ENCODE measurements at places on chromosomes 2 and 18.

- DNase-seq = no peak
Observed at GRCh38 chr18:8839281-8839680, 133.9 kb downstream of the MTCL1 start.

DNA sequence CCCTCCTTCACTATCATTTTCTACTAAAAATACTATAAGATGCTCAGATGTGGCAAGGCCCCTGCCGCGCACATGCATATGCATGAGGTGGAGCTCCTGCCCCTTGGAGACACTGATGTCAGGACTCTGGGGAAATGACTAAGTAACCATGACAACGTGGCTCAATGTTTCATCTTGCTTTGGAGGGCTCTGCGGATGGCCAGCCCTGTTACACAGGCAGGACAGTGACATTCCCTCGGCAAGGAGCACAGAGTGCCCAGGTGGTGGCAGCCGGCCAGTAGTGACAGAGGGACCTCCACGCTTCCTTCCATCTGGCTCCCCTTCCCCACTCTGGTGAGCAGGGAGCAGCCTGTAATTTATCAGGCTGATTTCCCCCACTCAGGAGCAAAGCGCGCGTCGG is 364.1 kb downstream of the SS18 start:
- DNase-seq = no peak

GRCh38 chr18:45221363-45221762 is 393.9 kb upstream of the SLC14A2 start:
- no peak for DNase-seq

DNA sequence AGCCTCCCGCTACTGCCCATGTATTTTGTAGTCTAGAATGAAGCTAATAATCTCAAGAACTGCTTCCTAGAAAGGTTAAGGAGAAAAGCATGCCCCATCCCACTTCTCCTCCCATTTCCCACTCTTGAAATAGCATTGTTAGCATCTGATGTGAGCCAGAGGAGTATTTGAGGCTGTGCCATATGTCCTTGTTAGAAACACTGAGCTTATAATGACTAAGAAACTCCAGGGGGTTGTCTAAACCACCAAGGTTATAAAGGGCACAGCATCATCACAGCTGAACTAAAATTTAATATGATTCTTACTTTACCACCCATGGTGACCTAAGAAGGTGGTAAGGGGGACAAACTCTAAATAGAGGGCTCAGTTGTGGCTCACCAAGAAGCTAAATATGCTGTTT is 16.6 kb downstream of the TSPYL6 start:
- no peak for DNase-seq

DNA sequence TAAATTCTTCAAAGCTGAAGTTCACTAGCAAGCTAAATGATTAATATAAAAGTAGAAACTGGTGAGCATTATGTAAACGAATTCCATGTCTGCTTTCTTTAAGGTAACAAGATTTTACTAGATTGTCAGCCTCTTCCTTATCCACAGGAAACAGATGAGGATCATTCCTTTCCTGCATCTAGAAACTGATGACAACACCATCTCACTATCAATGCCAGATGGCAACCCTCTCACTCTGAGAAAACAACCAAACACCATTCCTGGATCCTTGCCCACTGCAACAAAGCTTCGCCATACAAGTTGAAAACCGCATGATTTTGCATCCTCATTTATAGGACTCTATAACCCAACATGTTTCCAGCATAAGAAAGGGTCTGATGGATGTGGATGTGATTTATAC is 122.9 kb downstream of the ZNF521 start:
- peak; percentile 55 for DNase-seq

- no peak for DNase-seq
Observed at GRCh38 chr2:125405816-125406215, 1250.1 kb upstream of the GYPC start.

- no peak for DNase-seq
Observed at GRCh38 chr2:54613794-54614257, 109.6 kb upstream of the EML6 start.

DNA sequence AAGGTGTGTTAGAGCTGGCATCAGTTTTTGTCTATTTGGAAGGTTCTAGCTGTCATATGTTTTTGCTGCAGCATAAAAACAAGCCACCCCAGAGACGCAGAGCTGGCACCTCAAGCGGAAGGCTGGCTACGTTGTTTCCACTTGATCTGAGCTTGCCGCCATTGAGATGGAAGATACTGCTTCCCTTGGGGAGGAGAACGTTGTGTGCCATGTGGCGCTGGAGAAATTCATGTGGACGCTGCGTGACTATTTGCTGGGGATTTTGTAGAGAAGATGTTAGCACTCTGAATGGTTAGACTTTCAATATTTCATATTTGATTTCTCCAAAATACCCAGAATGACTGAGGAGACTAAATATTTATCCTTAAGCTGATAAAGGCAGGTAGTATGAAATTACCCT is 216.2 kb upstream of the ST6GAL2 start:
- DNase-seq = no peak

GRCh38 chr18:31970617-31971016 is 27.7 kb upstream of the TRAPPC8 start:
- DNase-seq = no peak

DNA sequence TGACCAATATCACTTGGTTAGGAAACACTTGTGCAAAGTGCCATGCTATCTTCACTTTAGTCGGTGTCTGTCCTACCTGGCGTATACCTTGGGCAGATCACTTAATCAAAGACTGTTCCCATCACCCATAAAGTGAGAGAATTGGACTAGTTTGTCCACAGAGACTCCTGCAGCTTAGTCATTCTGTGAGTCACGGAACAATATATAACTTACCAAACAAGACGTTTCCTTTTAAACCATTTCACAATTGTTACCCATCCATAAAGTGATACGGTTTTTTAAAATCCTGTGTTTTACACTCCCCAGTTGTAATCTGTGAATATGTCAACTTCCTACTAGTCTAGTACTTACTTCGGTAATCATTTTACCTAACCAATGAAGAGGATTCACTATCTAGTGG is 499.3 kb upstream of the SMIM21 start:
- DNase-seq = no peak

- no peak for DNase-seq
Observed at GRCh38 chr2:105660489-105660888, 84.2 kb upstream of the NCK2 start.

DNA sequence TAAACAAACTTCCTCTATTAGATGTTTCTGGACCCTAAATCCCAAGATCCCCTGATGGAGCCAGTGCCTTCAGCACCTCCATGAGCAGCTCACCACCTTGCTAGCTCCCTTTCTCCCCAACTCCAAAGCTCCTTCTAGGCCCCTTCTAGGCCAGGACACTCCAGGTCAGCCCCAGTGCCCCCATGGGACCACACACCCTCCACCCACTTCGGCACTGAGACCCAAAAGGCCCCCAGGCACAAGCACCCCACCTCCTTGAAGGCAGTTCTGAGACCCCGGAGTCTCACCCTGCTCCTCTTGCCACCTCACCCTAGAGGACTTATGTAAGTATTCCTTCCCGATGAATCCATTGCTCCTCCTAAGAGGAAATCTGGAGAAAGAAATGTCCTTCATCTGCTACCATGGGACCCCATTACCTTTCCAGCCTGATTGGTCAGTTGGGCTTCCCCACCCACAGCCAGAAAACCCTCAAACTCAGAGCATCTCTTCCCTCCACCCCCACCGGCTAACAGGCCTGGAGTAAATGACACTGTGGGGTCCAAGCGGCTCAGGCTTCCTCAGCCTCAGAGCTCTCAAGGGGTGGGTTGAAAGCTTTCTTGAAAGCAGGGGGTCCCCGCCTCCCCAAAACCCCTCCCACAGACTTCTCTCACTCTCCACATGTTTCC is 9.8 kb upstream of the ARMC9 start:
- DNase-seq = no peak

DNA sequence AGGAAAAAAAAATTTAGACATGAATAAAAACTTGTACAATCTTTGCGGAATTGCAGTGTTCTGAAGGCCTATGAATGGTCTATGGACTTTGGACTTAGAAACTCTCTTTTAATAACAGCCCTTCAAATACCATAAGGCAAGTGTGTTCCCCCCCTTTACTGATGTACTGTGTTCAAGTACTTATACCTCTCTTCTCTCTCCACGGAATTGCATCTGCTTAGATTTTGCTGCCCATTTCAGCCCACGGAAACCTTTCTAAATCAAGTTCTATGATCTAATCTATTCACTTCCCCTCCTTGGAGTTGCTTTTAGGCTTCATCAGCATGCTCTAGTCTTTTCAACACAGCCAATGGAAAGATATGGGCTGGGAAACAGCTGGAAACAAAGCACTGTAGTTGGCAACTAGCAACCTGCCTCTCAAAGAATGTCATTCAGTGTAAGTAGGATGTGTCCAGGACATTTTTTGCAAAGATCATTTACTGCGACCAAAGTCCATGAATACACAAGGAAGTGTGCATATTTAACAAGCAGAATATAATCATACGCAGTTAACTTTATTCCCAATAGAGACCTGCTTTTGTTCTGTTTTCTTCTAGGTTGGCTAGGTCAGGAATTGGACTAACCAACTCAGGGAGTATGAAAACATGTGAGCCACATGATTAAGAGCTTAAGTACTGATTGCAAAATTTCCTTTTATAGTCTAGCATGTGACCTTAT is 58.0 kb downstream of the SLC40A1 start:
- DNase-seq = no peak

GRCh38 chr2:120312860-120313694 is 32.9 kb upstream of the INHBB start:
- peak; percentile 84 for DNase-seq

DNA sequence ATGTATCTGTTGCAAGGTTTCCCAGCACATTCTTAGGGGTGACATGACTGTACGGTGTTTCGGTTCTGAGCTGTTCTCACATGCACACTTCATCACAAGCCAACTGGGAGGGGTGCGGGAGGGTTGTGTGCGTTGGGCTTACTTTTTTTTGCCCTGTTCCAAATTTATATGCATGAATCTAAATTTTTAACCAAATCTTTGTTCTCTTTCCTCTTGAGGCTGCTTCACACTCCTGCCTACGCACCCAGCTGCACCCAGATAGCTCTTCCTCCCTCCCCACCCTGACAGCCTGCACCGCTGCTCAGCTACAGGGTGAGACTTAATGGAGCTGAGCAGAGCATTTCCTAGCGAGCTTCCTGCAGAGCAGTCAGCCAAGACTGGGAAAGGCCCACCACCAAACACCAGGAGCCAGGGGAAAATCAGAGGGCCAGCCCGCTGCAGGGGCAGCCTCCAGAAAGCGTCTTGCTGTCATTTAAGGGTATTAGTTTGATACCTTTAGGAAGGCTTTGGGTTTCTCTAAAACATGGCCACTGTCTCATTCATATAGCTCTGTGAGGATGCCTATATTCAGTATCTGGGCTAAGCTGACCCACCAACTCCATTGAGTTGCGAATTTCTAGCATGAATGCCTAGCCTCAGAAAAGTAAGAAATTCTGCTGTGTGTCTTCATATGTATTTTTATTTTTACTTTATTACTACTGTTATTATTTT is 84.5 kb downstream of the POU3F3 start:
- DNase-seq = no peak

DNA sequence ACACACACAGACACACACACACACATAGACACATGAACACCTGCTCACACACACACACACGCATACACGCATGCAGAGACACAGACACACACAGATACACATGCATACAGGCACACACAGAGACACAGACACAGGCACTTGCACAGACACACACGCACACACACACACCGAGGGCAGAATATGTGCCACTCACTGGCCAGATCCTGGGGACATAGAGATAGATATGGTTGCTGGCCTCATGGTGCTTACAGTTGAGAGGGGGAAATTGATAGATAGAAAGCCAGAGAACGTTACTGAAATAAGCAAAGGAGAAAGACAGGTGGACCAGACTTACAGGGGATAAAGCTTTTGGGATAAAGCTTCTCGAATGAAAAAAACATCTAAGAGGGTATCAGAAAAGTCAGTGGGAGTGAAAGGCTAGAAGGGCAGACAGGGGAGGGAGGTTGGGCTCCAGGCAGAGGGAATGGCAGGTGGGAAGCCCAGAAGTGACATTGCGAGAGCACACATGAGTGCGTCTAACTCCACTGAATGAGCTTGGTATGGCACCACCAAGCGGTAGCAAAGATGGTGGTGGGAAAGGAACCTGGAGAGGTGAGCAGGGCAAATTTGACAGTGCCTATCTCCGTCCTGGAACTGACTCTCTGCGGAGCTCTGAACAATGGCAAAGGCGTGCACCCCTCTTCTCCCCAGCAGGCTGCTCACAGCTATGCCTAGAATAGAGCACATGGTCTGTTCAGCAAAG is 390.1 kb upstream of the TRIB2 start:
- DNase-seq = no peak

DNA sequence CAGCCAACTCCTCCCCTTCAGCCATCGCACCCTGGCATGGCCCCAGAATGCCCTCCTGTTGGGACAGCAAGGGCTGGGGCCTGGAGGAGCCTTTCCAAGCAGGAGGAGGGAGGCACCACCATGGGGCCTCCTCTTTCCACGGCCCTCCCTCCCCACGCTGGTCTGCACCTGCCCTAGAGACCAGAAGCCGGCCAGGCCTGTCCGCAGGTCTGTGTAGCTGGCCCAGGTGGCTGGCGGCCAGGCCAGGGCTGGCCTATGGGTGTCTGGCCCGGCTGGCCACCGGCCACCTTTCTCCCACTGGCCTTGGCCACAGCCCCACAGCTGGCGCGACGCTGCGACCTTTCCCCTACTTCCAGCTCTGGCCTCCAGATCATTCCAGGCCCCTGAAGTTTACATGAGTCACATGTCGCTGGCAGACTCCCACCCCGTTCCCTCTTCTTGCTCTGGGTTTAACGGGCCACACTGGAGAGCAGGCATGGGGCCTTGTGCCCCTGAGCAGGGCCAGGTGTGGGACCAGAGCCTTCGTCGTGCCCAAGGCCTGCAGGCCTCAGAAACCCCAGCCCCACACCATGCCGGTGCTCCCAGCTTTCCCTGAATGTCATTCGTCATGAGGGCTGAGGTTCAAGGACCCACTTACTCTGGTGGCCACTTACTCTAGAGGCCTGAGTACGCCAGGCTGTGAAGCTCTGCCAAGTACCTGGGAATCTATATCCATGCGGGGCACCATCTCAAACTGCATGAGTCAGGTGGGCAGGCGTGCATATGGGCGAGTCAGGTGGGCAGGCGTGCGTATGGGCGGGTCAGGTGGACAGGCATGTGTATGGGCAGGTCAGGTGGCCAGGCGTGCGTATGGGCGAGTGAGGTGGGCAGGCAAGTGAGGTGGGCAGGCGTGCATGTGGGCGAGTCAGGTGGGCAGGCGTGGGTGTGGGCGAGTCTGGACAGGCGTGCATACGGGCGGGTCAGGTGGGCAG is 33.3 kb upstream of the KLF11 start:
- DNase-seq = peak; percentile 79

DNA sequence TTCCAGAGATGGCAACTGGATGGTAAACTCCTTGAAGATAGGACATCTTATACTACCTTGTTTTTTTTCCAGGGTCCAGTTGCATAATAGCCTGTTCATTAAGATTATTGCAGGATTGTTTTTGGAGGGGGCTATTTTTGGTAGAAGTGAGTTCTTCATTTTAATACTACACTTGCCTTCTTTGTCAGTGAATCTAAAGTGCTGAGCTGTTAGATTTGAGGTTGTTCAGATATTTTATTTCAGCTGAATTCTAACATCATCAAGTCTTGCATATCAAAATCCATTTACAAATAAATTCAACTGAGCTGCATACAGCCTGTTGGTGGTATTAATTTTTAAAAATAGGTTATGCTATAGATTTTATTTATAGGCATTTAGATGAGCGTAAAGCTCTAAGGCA is 72.1 kb downstream of the PLCL1 start:
- DNase-seq = no peak

All from uterus (tissue), 4 donors.